ENCODE measurements at places on chromosomes 5 and 9.

- DNase-seq: no peak
Measured at GRCh38 chr9:69188975-69189374, 14.9 kb downstream of the TJP2 start.

DNA sequence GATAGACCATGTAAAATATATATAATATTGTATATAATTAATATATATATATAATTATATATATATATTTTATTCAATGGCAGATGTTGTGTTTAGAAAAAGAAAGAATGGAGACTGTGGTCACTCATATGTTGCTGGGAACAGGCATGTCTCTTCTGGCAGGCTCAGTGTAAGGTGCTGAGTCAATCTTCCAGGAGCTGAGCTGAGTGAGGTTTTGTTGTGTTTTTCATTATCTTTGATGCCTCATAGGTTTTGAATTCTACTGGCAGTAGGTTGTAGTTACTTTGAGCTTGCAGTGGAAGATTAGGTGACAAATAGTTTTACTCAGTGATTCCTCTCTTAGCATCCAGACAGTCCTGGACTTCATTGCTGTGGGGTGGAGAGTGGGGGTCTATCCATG, 561.3 kb downstream of the IRX1 start:
- no peak for DNase-seq

- DNase-seq: no peak
Measured at GRCh38 chr9:69086769-69087168, 51.2 kb downstream of the FXN start.

DNA sequence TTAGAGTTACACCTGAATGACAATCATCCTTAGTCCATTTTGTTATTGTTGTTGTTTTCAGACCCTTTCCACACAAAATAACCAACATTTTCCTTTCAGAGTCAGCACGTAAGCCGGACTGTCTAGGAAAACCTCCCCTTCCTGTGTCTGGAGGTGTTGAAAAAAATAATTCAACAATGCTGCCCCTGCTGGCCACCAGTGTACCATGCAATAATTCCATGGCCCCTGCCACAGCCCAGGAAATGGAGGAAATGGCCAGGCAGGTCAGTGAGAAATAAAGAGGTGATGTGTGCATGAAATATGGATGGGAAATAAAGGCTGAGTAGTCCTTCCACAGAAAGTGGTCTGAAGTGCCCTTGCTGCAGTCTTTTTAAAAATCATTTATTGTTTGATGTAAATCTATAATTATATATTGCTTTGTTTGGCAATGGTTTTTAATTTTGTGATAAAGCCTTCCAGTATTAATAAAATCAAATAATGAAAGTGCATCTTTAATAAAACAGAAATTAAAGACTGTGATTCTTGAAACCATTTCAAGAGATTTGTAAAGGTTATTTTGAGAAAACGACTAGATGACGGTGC, 152.8 kb upstream of the PAPPA start:
- DNase-seq: no peak

- DNase-seq: no peak
Measured at GRCh38 chr5:36161361-36161760, 9.4 kb downstream of the SKP2 start.

DNA sequence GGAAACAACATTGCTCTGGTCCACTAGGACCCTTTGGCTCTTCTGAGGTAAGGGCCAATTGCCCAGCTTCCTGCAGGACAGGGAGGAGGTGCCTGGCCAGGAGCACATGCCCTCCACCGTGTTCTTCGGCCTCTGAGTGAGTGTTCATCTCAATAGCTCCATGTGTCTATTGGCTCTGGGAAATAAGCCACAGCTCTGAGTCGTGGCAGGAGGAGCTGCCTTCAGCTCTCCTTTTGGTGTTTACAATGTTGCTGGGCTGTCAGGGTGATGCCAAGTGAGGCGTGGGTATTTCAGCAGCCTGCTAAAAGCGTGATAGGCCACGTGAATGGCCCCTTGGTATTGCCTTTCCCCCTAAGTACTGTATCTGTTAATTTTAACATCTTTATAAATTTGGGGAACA, 26.6 kb downstream of the GADD45G start:
- DNase-seq: no peak

DNA sequence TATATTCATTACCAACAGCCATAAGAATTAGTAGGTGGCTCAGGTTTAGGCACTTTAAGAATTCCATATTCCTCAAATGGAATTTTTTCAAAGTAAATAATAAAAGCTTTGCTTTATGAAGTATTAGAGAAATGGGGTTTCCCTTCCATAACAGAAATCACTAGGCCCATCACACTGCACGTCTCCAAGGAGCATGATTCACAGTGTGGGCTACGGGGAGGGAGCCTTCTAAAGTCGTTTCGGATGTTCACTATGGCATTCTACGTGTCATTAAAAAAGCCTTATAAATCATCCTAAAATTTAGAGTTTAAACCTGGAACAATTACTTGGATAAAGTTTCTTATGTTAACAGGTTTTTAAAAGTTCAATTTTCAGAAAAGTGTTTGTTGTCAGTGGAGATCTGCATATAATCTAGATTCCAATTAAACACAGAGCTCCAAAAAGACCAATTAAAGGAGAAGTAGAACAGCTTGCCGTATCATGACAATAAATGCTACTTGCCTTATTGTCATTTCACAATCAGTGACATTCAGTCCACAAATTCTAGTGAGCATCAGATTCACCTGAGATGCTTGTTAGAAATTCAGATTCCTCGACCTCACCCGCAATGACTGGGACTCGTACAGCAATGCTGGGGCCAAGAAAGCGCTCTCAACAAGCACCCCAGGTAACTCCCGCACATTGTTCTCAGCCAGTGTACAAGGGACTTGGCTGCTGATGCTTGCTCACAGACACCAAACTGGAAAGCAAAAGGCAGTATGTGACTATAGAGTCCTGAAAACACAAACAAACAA, 115.7 kb downstream of the NFIB start:
- DNase-seq: no peak

- no peak for DNase-seq
Measured at GRCh38 chr5:39337252-39337915, 26.9 kb downstream of the C9 start.

DNA sequence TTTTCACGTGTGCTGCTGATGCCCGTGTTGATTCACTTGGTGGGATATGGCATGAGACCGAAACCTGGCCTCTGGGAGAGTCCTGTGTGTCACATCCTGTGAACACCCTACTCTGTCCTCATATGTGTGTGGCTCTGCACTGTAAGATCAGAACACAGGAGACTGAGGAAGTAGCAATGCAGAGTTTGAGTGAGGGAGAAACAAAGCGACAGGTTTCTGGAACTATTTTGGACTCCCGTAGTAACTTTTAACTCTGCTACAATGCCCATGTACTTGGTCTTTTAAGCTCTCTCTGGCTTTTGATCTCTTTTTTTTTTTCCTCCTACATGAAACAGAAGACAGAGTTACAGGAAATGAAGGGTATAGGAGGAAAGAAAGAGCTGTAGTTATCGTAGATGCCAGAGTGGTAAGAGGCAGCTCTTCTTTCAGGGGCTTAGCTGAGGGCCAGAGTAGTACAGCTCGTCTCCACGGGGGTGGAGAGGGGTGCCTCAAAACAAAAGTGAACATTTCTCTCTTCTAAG, 26.6 kb downstream of the GRAMD2B start:
- peak; percentile 8 for DNase-seq

DNA sequence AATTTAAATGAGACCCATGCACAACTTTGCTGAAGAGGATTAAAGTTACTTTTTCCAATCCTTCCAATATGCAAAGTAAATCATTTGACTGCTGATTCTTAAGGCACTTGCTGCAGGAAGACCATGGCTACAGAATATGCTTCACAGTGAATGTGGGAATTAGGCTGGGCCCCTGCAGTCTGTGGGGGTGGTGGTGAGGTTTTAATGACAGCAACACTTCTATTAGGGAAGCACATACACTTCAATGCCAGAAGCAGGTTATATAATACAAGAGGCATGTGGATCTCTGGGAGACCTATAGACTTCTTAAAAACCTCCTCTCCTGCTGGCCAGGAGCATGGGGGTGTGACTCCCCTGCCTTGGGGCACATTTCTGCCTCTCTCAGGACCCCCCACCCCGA, 124.5 kb upstream of the KLF9 start:
- no peak for DNase-seq

GRCh38 chr9:121754655-121755436, 103.4 kb downstream of the DAB2IP start:
- DNase-seq: no peak

- no peak for DNase-seq
Measured at GRCh38 chr5:127375124-127375523, 84.5 kb downstream of the MEGF10 start.

DNA sequence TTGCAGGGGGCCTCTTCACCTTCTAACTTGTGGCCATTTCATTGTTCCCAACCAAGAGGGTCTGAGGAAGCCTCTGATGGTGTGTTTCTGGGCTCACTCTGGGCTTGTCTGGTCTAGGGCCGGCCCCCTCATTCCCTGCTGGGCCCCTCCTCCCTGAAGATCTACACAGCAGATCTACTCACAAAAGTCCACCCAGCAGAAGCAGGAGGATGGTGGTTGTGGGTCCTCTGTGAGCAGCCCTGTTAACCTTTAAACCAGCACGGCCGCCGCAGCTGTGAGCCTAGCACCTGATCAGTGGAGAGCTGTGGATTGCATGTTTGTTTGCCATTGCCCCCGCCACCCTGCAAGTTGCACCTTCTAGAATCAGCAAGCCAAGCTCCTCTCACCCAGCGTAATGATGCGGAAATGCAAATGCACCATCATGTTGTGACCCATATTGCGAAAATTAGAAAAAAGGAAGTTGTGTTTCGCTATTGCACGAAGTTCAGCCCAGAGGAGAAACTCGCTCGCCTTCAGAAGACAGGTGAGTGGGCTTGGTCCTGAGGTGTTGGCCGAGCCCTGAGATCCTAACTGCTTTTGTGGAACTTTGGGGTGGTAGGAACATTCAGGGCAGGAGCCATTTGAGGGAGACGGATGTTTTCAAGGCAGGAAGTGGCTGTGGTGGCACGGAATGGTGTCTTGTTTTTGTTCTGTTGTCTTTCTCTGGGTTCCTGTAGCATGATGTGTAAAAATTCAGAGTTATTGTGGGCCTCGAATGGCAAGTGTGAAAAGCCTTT, 16.7 kb downstream of the FGD3 start:
- peak; percentile 42 for DNase-seq

GRCh38 chr5:158898185-158899177, 201.2 kb downstream of the EBF1 start:
- DNase-seq: no peak

GRCh38 chr9:16010221-16010620, 457.4 kb downstream of the CCDC171 start:
- DNase-seq: no peak

DNA sequence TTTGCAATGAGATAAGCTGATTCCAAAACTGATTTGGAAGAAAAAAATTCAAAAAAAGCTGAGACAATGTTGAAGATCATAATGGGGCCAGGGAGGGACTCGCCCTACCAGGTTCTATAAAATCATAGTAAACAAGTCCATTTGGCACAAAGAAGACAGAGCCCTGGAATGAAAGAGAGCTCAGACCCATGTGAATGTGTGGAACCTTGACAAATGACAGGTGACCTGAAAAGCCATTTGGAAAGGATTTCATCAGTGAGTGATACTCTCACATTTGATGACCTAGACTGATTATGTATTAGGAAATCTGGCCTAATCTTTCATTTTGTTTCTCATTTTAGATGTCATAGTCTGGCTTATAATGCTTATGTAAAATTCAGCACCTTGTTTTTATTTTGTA, 26.8 kb downstream of the SPTAN1 start:
- DNase-seq: no peak

DNA sequence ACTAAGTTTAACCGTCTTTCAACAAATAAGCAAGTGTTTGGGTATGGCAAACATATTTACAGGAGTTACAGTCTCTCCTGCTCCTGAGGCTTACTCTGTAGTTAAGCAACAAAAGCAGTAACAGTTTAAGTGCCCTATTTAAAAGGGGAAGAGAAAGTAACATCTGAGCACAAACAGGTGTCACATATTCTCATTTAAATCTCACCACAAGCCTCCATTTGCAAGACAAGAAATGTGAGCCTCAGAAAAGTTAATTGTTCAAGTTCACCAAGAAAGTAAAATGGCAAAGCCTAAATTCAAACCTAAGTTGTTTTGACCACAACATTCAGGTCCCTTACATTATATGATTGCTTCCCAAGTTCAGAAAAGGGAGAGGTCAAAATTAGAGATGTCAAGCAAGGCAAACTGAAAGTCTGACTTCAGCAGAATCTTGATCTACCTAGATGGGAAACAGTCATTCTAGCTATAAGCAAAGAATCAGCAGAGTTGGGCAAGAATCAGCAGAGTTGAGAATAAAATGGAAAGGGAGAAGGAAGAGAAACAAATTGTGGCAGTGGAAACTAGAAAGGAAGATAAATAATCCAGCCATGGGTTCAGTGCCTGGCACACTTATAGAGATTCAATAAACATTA, 93.4 kb downstream of the STRBP start:
- no peak for DNase-seq

DNA sequence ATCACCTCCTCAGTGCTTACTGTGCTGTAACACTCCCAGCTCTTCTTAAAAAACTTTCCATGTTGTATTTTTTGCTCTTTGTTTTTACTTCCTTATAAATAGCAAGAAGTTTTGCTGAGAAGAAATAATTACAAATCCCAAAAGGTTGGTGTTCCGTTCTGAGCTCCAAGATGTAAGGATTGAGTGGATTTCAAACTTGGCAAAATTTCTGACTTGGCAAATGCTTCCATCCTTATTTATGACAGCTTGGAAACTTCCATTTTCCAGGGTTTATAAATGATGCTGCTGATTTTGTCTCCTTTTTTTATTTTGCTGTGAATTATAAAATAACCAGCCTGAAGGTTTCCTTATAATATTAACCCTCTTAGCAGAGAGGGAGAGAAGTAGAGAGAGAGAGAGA, 151.9 kb downstream of the NTRK2 start:
- DNase-seq: no peak

DNA sequence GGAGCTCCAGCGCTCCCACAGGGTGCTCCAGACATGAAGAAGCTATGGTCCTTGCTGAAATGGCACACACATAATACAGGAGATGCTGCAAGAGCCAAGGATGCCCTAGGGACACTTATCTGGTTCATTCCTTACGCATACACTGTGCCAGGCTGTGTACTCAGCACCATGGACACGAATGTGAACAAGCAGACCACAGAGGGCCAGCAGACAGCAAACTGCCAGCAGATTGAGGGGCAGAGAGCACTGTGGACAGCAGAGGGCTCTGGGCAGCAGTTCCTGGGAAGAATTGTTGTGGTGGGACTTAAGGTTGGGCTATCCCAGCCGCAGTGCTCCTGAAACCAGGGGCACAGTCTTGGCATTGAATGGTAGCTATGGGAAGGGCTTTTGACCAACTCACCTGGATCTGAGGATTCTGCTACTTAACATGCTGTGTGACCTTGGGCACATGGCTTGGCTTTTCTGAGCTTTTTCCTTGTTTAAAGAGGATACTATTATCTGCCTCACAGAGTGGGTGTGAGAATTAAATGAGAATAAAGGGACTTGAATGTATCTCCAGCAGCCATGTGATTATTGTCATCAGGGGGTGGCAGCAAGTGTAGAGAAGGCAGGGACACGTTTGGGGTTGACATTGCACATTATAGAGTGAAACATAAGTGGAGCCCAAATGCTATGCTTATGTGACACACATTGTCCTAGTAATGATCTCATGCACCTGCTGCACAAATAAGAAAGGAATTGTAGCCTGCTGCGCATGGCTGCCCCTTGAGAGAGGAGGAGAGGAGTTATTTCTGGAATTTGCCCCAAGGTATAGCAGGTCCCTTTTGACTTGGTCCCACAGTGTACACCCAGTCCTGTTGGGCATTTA, 30.1 kb downstream of the PPARGC1B start:
- no peak for DNase-seq

- no peak for DNase-seq
Measured at GRCh38 chr5:1501372-1502045, 22.3 kb downstream of the LPCAT1 start.

GRCh38 chr9:72480921-72481320, 40.5 kb upstream of the TMC1 start:
- DNase-seq: no peak
